ENCODE measurements at places on chromosomes 7 and 10.

DNA sequence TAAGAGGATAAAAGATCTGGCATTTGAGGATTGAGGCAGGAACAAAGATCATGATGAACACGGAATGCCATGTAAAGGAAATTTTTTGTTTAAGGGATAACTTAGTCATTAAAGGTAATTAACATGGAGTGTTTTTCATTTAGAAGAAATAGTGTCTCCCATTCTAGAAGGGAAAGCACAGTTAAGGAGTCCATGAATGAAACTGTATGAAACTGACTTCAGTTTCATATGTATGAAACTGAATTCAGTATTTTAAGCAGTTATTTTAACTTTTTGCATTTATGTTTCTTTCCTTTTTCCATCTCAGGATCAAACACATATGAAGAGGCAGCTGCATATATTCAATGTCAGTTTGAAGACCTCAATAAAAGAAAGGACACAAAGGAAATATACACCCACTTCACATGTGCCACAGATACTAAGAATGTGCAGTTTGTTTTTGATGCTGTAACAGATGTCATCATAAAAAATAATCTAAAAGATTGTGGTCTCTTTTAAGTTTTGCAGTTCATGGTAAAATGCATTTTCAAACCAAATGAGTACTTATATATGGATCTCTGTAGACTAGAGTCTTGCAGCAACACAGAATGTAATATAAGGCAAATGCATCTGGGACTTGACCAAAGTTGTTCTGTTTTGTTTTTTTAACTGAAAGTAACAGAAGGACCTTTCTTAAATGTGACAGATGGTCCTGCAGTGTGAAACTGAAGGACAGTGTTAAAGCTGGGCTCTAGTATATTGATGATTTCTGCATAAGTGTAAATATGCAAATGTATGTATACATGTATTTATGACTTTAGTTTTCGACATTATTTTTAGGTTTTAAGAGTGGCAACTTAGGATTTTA is 82.6 kb downstream of the GNAI1 start:
- DNase-seq = peak; percentile 22

- no peak for DNase-seq
Observed at GRCh38 chr10:69642747-69643146, 12.7 kb downstream of the FAM241B start.

DNA sequence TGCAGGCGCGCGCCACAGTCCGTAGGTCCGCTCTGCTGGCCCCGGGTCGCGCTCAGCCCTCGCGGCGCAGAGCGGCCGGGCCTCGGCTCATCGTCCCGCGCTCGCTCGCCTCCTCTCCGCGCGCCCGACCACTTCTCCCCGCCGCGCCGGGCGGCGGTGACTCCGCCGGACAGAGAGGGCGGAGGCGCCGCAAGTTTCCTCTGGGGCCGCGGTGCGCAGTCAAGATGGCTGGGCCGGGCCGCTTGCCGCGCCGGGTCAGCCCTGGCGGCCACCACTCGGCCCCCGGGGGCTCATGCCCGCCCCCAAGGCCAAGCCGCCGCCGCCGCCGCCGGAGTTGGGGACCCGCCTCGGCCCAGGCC is 441 bp downstream of the FZD8 start:
- DNase-seq = peak; percentile 54

GRCh38 chr10:22372298-22372697 is 27.0 kb downstream of the SPAG6 start:
- DNase-seq = no peak

DNA sequence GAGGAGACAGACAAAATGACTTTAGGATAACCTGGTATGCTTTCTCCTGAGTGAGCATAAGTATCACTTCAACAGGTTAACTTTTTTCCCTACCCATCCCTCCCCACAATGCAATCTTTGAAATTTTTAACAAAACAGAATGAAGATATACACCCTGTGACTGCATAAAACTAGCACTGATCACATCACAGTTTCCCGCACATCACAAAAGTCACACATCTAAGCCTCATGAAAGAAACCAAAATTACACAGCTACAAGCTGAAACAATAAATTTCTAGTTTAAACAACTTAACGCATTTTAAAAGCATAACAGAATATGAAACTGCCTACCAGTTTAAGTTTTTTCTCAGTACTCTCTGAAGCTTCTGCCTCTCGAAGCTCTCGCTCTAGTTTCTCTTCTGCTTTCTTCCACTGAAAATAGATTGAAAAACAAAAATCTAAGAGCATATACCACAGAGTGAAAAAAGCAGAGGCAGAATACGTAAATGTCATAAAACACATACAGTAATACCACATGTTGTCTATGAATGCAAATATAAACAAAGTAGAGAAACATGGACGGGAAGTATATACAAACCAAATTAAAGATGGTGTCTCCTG is 18.1 kb downstream of the NOC3L start:
- no peak for DNase-seq
